ENCODE measurements at places on chromosomes 16 and 17.

DNA sequence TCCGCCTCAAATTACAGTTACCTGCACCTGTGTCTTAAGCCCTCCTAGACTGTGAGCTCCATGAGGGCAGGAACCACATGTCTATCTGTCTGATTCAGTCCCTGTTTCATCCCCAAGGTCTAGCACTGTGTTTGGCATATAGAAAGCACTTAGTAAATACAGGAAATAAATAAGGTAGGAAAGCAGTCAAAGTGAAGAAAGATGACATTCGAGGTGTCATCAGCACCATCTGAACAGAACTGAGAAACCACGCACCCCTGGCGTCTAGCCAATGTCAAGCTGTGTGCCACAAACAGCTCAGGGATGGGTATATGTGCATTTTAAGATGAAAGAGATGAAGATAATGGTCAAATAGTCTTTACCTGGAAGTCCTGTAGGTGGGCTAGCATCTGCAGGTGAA lies 79.6 kb upstream of the ATP2A3 start:
- DNase-seq = peak; percentile 44

DNA sequence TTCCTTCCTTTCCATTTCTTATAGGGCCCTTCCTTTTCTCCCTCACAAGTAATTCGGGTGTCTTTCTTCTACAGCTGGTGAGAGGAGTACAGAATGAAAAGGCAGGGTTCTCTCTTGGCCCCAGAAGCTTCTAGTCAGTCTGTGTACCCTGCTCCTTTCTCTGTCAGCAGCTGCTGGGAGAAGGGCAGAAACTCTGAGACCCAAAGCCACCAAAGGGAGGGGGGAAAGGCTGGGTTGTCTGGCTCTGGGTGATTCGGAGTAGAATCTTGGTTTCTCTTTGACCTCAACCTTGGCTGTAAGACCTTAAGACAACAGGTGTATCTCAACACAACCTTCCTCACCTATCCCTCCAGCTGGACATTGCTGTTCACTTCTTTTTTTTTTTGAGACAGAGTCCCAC lies 3.3 kb upstream of the NR1D1 start:
- DNase-seq = no peak

DNA sequence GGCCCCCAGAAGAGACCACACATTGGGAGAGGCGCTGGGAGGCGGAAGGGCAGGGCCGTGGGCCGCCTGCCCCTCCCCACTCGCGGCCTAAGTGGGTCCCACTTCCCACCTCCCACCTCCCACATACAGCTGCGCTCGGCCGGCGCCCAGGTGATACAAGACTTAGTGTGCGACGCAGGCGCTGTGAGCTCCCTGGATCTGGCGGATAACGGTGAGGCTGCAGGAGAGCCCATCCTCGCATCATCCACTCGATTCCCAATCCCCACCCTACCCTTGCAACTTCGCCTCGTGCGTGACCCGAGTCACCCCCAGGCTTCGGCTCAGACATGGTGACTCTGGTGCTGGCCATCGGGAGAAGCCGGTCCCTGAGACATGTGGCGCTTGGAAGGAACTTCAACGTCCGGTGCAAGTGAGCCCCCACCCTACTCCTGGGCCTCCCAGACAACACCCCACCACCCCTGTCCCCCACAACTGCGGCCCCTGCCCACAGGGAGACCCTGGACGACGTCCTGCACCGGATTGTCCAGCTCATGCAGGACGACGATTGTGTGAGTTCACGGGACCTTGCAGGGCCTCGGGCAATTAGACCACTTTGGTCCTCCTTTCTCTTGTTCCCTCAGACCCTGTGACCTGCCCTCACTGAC lies 3.9 kb downstream of the CARMIL2 start:
- no peak for DNase-seq

DNA sequence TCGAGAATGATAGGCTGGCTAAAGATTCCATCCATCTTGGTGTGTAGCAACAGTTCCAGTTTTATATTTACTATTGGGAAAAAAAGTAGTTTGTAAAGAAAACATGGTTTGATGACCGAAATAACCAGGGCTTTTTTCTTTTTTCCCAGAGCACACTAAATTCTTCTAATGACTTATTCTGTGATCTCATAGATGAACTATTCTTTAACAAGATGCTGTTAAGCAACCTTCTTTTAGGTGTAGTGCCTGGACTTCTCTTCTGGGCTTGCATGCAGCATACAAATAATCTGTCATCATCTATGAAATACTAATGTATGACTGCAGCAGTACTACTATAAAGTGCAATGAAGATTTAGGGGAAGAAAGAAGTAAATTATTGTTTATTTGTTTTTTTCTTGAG lies 11.0 kb upstream of the CAPNS2 start:
- DNase-seq = no peak

GRCh38 chr17:57862694-57863667 lies 13.1 kb upstream of the MRPS23 start:
- DNase-seq = no peak

DNA sequence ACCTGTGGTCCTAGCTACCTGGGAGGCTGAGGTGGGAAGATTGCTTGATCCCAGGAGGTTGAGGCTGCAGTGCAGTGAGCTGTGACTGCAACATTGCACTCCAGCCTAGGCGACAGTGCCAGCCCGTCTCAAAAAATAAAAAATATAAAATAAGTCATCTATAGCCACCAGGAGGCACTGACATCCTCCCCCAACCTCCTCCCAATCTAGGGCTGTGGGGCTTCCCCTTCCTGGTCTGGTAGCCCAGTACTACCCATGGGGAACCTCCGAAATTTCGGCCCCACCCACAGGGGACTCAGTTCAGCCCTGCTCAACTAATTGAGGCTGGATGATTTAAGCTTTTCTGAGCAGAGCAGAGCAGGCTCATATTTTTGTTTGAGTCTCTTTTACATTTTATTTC lies 3.2 kb downstream of the ZSCAN10 start:
- DNase-seq = peak; percentile 58

DNA sequence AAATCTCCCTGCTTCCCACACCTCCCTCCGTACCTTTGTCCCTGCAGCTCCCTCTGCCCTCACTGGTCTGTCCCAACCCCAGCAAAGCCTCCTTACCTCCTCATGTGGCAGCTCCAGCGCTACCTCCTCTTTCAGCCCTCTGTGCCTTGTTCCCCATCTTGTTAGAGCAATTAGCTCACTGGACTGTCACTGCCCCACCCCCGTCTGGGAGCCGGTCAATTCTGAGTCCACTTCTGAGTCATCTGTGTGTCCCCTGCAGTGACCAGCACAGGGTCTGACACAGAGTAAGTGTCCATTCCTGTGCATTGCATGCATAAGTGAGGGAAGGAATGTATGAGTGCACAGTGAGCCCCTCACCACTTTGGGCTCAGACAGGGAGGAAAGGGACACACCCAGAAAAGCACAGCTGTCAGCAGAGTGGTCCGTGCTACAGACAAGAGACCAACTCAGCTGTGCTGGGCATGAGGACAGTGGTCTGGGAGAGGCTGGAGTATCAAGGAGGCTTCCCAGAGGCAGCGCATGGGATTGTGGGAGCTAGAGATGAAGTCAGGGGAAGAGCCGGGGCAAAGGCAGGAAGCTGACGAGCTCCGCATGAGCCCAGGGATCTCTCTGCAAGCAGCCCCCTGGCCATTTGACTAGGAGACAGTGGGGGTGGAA lies 45.9 kb downstream of the PITPNM3 start:
- DNase-seq = no peak

GRCh38 chr16:50437769-50438437 lies 69.1 kb upstream of the BRD7 start:
- no peak for DNase-seq

GRCh38 chr17:73513426-73513825 lies 130.8 kb downstream of the SDK2 start:
- DNase-seq = no peak

GRCh38 chr17:77723909-77724875 lies 234.3 kb upstream of the TNRC6C start:
- no peak for DNase-seq

Data from stimulated activated CD4-positive, alpha-beta T cell treated with anti-CD3 and anti-CD28 coated beads, Interleukin-1b, Interleukin-23, amount 100 ng/mL, for 24 hours (primary cell).